ENCODE measurements at places on chromosomes 7 and 10.

- DNase-seq, result no peak
Measured at GRCh38 chr7:44654255-44654796, 47.9 kb downstream of the OGDH start.

- no peak for DNase-seq
Measured at GRCh38 chr7:155584763-155585531, 38.6 kb upstream of the CNPY1 start.

- DNase-seq, result no peak
Measured at GRCh38 chr10:44936314-44936975, 23.2 kb upstream of the RASSF4 start.

GRCh38 chr7:4745265-4745919 lies 30.0 kb upstream of the AP5Z1 start:
- no peak for DNase-seq

DNA sequence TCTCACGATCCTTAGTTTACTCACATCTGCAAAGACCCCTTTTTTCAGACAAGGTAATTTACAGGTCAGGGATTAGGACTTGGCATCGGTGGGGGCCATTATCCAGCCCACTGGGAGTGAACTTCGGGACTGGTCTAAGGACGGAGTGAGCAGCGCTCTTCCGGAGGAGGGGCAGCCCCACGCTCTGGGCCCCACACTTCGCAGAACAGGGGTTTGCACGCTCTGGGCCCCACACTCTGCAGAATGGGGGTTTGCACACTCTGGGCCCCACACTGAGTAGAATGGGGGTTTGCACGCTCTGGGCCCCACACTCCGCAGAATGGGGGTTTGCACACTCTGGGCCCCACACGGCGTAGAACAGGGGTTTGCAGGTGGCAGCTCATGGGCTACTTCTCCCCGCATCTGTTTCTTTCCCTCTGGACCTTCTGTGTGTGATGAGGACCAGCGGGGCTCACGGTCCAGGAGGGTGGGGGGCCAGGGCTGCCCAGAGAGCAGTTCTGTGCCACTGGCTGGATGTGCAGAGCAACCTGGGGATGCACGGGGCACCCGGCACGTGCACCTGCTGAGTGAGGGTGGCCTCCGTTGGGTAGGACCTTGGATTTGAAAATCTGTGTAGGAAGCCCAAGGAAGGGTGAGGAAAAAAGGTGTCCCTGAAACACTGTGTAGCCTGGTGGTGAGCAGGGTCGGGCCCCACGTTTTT lies 134.8 kb downstream of the WDR37 start:
- no peak for DNase-seq

GRCh38 chr10:7534480-7534852 lies 123.6 kb upstream of the SFMBT2 start:
- no peak for DNase-seq

DNA sequence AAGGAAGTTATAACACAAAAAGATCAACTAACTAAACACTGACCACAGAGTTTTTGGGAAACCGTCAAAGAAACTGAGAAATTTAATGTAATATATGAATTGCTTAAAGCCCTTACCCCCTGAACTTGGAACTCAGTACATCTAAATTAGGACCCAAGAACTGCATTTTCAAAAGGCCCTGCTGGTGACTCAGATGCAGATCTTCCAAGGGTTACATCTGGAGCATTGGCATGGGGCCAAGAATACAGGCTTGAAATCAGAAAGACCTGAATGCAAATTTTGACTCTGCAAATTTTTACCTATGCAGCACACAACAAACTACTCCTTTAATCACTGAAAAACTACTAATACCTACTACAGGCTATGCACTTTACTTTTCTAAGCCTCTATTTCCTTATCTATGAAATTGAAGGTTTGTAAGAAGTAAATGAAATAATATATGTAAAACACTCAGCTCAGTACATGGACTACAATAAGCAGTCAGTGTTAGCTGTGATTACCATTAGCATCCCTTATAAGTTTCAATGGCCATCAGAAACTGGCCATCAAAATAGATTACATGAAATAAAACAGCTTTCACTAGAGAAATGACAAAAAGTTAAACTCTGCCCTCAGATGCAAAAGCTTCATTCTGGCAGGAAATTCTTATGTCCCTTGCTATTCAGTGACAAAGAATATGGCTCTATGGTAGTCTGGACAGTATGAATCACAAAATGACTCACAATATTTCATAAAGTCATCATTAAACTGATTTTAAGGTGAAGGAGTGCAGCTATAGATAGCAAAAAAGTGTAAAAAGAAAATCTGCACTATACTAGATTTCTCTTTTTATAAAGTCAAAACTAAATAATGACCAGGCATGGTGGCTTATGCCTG lies 43.6 kb downstream of the NSUN6 start:
- DNase-seq, result no peak

GRCh38 chr10:47158116-47159071 lies 141.6 kb upstream of the GDF10 start:
- no peak for DNase-seq

- no peak for DNase-seq
Measured at GRCh38 chr10:101838416-101838970, 5.1 kb downstream of the KCNIP2 start.

DNA sequence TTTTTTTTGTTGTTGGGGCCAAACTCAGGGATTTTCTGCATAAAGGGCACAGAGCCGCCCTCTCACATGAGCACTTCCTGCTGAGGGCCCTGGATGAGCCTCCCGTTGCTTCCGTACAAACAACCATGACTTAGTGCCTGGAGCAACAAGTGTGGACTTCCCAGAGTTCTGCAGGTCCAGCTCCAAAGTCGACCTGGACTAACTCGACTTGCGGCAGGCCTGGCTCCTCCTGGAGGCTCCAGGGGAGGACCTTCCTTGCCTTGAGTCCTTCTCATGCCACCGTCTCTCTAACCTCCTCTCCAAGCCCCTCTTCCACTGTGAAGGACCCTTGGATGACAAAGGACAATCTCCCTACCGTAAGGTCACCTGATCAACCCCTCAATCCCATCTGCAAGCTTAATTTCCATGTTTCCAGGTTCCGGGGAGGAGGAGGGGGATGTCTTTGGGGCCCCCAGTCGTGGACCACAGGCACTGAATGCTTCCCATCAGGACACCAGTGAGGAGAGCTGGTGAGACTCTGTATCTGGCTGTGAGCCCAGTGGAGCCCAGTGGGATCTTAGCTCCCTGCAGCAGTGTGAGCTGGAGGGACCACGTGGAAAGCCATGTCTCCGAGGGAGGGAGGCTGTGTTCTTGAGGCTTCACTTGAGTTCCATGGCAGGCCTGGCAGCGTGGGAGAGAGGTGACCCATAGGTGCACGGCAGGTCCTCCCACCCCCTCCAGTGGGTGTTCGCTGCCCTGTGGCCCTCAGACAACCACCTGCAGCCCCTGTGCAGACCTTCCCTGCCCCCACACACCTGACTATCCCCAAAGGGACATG lies 199.5 kb upstream of the PPP2R2D start:
- DNase-seq, result no peak

DNA sequence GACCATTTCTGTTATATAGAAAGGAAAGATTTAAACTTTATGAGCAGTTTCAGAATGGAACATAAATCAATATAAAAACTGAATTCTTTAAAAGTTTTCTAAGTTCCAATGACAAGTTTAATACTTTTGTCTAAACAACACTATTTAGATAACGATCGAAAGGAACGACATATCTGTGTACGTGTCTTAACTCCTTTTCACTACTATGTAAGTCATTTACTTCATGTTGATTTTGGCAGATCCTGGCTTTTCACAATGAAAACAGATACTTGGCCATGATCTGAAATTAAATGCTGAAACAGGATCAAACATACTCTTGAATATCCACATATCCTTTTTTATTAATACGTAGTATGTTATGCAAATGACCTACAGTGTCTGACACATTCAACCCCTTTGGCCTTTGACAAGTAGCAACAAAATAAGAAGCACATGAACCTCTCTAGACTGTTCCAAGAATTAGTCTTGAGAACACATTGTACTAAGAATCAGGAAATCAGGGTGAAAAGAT lies 41.9 kb downstream of the RNLS start:
- DNase-seq, result no peak

- no peak for DNase-seq
Measured at GRCh38 chr10:13928451-13928850, 341.7 kb downstream of the PRPF18 start.

DNA sequence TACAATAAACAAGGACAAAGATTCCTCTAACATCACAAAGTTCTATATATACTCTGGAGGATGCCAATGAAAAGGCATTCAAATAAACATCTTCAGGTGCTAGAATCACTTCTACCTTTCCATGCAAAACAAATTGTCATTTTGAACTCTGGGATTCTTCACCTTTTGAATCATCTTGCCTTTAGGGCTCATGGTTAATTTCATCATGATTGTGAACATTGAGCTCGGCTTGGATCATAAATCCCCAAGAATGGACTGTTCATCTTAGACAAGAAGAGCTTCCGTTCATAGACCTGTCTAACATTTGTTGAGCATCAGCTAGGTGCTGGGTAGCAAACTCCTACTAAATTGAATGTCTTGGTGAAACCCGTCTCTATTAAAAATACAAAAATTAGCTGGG lies 212.2 kb downstream of the TNS3 start:
- no peak for DNase-seq

DNA sequence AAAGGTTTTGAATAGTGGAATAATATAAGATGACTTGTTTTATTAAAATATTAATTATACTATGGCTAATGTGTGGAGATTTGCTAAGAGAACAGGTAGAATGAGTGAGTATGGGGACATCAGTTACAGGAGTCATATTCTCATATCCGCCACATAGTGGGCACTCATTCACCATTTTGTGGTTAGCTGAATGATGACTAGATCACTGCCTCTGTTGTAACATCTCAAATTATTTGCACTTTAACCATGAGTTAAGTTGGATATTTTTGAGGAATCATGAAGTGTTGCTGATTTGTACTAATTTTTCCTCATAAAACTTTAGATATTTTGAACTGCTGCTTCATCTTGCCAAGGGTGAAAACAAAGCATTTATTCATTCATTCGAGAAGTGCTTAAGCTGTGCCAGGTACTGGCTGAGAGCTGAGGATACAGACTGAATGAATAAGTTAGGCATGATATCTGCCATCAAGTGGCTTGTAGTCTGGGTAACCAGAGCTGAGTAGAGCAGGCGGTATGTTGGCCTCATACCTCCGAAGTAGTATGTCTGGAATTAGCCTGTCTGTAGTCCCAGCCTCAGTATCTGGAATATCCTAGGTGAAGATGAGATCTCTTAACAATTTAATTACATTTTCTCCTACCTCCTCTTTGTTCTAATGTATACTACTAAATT lies 100.5 kb downstream of the ZEB1 start:
- no peak for DNase-seq

GRCh38 chr7:144004703-144005102 lies 4.6 kb downstream of the OR6B1 start:
- no peak for DNase-seq

- DNase-seq, result no peak
Measured at GRCh38 chr7:42735081-42735480, 176.8 kb downstream of the C7orf25 start.

Measured in CMK (cell line).